ENCODE measurements at places on chromosomes 4 and X.
A peak's percentile ranks its signal among the peaks of the same experiment; 100 is the strongest.

GRCh38 chrX:101595739-101596419 lies 21.9 kb downstream of the ARMCX6 start:
- DNase-seq: no peak

GRCh38 chr4:184534511-184535391 lies 60.4 kb upstream of the IRF2 start:
- no peak for DNase-seq

DNA sequence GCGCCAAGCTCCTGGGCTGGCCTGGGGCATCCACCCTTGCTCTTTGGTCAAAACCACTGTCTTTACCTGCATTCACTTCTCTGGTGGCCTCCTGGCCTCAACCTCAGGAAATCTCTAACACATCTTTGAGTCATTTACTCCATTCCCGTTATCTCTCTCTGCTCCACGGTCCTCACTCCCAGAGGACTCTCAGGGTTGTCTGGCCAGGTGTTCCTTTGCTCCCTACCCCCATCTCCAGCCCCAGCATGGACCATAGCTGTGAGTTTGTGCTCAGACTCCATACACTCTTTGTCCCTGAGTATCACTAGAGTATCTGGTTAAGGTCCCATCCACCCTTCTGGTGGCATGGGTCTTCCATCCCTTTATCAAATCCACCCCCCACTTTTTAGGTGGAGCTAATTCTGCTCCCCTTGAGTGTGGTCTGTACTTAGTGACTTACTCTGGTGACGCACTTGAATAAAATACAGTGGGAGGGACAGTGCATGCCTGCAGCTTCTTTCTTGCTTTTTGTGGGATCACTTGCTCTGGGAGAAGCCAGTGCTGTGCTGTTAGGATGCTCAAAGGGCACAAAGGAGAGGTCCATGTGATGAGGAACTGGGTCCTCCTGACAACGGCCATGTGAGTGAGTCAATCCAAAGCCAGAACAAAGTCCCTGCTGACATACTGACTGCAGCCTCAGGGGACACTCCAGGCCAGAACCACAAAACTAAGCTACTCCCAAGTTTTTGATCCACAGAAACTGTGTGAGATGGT lies 44.3 kb downstream of the IGFBP7 start:
- DNase-seq: no peak

DNA sequence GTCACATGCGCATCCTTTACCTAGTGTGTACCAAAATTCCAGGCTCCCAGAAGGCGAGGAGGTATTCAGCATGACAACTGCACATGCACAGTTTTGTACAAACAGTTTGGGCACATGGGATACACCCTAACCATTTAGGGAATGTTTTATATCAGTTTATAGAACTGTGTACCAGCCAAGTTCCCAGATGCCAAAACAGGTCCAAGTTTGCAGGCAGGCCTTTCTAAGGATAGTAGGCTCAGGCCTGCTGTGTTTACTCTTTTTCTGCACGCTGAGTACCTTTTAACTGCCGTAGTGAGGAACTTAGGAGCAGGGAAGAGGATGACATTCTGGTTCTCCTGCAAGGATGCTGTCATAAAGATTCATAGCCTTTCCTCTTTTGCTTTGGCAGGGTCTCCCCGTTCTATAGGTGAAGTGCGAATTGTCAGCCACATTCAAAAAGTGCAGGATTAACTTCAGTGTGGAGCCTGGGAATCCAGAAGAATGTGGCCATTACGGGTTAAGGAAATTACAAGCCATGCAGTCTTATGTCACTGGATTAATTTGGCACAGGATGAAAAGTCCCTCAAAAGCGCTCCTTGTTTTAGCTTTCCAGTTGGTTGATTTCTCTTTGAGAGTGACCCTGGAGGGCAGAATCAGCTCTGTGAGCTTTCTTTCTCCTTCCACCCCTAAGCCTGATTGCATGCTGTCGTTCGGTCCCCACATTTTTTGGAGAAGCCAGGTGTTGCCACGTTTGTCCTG lies 259.8 kb downstream of the ARHGAP10 start:
- no peak for DNase-seq

GRCh38 chr4:107600983-107601382 lies 119.1 kb downstream of the PAPSS1 start:
- DNase-seq: no peak

- DNase-seq: peak; percentile 18
These were observed 31.0 kb downstream of the DCTD start for GRCh38 chr4:182886205-182886604.

- DNase-seq: no peak
These were observed 42.2 kb downstream of the GABRG1 start for GRCh38 chr4:46081674-46082073.

- no peak for DNase-seq
These were observed 647.6 kb upstream of the ACTRT1 start for GRCh38 chrX:128699716-128700285.

Data from lower leg skin (tissue), 4 donors.